ENCODE measurements at places on chromosomes 1 and 21.
A peak's percentile ranks its signal among the peaks of the same experiment; 100 is the strongest.

DNA sequence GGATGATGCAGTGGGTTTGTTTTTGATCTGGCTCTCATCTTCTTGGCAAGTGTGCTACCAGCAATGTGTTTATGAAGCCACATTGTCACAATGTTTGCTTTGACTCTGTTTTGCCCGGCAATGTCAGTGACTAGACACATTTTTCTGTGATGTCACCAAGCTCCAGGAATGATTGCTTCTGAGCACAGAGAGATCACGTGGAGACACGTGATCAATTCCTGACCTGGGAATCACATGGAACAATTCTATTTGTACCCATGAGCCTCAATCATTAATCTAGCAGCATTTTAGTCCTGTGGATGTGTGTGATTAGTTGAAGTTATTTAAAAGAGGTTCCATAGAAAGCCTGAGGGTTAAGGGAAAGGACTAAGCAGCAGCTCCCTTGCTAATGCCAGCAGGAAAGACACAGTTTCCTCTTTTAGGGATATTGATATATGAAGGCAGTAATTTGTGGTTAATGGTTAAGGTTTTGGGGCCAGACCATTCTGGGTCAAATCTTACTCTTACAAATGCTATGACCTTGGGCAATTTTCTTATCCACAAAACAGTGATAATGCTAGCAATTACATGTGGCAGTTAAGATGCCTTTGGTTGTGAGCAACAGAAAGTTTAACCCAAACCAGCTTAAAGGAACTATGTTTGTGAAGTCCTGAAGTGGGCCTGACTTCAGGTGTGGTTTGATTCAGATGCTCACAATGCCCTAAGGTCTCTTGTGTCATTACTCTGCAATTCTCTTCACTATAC, 59.0 kb downstream of the FASLG start:
- no peak for DNase-seq

DNA sequence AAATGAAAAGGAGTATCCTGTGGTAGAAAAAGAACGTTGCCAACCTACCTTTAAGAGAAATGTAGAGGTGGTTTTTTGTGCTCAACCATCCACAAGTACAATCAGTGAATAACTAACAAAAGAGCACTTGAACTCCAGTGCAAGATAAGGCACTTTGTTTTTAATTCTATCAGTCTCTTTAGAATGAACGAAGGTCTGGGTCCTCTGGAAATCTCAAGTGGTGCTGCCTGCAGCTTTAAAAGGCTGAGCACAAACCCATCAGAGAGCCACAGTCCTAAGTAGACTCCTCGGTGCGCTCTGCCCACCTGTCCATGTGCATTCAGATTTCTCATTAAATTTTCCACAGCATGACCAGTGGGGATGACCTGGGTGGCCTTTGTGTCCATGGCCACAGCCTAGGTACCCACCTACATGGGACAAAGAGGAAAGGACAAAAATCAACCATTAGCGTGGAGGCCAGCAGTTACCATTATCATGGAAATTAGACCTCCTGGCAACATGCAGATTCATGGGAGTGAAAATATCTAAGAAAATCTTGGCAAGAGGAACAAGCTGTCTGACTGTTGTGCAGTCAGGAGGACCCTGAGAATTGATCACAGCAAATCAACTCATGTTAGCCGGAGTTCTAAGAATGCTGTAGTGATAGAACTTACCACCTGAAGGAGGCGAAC, 9.4 kb downstream of the TRIM45 start:
- no peak for DNase-seq

- DNase-seq, result no peak
Observed at GRCh38 chr21:25467896-25468295, 139.4 kb downstream of the MRPL39 start.

DNA sequence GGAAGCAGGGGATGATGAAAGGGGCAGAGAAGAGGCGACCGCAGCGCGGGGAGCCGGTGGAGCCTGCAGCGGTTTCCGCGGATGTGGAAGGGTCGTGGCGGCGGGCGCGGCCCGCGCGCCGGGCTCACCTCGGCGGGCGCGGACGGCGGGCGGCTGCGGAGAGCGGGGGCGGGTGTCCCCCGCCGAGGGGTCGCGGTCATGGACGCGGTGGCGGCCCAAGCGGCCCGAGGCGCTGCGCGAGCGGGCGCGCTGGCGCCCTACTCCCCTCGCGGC, 572 bp downstream of the LPGAT1 start:
- DNase-seq, result no peak

- no peak for DNase-seq
Observed at GRCh38 chr1:173779936-173780335, 44.5 kb upstream of the DARS2 start.

DNA sequence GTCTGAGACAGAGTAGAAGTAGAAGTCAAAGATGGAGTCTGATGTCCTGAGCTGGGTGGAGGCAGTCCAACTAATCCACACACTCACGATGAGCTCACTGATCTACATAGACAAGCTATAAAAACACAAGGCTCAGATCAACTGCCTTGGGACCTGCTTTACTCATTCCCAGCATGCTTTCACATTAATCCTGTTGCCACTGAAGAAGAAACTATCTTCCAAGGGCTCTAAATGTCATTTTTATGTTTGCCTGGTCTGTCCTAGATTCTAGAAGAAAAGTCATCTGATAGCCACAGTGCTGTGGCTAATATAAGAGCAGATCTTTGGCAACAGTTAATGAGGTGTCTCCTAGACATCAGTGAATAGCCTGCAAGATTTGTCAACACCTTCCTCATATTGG, 522.7 kb downstream of the NUF2 start:
- DNase-seq, result peak; percentile 80

- no peak for DNase-seq
Observed at GRCh38 chr1:23627069-23627735, 64.4 kb upstream of the RPL11 start.

GRCh38 chr1:51919684-51920083, 41.2 kb upstream of the NRDC start:
- no peak for DNase-seq

GRCh38 chr21:15759469-15759868, 29.7 kb downstream of the USP25 start:
- DNase-seq, result no peak

DNA sequence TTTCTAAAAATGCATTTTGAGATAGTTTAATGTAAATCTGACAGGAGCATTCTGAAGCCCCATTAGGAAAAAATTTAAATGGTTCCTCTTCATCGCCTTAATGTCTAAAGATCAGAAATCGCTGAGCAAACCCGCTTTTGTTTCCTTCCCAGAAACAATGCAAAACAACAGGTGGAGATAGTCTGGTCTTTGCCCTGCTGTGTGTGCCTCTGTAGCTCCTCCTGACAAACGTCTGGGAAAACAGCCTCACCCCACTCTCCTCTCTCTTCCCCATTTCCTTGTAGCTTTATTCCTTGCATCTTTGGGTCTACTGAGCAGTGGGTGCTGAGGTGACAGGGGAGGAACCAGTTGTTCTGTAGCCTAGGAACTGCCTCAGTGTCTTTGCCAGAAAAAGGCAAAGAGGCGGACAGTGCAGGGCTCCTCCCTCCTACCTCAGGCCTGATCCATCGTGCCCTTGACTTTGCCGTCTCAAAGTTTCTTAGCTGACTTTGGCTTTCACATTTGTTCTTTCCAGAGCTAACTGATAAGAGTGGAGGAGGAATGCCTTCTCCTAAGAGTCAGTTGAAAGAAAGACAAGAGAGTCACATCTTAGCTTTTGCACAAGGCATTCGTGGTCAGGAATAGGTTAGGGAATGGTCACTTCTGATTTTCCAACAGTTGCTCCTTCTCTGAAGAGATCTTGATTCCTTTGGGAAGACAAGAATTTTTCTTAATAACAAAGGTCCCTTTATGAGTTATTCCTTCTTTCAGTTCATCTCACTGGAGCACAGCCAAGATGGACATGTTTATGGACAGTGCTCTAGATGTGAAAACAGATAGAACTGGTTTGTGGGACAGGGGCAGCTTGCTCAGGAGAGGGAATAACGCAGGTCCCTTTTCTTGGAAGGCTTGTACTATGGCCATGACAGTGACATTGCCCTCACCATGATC, 24.9 kb downstream of the SYT11 start:
- no peak for DNase-seq

- peak; percentile 8 for DNase-seq
Observed at GRCh38 chr1:71521655-71522264, 440.9 kb upstream of the ZRANB2 start.

GRCh38 chr1:230189341-230189740, 122.3 kb downstream of the GALNT2 start:
- DNase-seq, result no peak

DNA sequence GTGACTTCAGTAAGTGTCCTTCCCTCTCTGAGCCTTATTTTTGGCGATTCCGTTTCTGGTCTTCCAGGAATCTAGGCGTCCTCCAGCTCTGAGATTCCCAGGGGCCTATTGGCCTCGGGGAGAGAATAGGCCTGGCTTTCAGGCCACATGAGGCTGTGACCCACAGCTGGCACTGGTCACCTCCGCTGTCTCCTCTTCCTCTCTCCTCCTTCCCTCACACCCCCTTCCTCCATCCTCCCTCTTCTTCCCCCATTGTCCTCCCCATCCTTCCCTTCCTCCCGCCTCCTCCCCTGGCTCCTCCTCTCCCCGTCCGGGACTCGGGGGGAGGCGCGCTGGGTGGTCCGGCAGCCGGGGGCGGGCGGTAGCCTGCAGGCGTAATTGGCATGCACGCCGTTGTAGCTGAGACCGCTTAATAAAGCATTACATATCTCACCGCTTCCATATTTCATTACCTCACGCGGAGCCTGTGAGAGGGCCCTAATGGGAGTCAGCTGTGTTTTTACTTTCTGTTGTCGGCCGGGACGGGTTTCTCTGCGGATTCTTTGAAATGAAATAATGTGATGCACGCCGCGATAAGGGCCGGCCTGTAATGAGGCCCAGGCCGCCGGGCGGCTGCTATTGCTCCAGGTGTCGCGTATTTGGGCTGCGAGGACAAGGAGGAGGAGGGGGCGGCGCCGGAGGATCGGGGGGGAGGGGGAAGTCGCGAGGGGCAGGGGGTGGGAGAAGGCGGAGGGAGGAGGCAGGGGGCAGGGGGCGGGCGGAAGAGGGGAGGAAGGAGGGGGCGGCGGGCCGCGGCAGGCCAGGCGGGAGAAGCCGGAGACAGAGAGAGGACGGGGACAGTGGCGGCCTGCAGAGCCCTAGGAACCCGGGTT, 95.3 kb downstream of the FOXD2 start:
- peak; percentile 14 for DNase-seq

GRCh38 chr1:207243442-207244408, 77.8 kb upstream of the CD55 start:
- DNase-seq, result no peak

GRCh38 chr1:226211181-226211821, 12.2 kb upstream of the MIXL1 start:
- no peak for DNase-seq

DNA sequence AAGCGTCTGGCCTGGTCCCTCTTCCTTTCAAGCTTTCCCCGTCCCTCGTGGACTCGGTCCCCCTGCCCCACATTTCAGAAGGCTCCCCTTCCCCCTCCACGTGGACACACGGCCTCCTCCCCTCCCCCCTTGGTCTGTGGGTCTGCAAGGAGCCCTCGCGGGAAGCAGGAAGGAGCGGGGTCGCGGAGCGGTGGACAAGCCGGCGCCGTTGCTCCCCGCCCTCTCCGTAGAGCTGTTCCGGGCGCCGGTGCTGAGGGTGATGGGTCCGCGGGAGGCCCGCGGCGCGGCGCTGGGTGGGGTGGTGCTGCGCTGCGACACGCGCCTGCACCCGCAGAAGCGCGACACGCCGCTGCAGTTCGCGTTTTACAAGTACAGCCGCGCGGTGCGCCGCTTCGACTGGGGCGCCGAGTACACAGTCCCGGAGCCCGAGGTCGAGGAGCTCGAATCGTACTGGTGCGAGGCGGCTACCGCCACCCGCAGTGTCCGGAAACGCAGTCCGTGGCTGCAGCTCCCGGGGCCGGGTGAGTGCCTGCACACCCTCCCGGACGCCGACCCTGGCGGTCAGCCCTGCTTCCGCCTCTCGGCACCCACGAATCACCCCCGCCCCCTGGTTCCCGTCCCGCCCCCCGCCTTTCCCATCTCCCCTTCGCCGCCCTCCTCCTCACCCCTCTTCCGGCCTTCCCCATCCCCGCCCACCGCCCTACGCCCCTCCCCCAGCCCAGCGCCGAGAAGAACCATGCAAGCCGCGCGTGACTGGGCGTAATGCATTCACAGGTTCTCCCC, 5.3 kb downstream of the FCRLB start:
- no peak for DNase-seq

DNA sequence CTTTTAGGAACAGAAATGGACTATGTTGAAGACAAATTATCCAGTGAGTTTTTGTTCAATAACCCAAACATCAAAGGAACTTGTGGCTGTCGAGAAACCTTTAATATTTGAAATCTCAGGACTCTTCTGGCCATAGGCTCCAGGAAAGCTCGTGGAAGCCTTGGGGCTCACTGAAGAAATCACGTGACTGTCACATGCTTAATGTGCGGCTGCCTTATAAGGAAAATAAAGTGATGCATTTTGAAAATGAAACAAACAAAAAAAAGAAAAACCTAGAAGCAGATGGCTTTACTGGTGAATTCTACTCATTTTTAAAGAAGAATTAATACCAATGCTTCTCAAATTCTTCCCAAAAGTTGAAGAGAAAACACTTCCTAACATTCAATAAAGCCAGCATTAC, 228.4 kb upstream of the RAB4A start:
- DNase-seq, result no peak

DNA sequence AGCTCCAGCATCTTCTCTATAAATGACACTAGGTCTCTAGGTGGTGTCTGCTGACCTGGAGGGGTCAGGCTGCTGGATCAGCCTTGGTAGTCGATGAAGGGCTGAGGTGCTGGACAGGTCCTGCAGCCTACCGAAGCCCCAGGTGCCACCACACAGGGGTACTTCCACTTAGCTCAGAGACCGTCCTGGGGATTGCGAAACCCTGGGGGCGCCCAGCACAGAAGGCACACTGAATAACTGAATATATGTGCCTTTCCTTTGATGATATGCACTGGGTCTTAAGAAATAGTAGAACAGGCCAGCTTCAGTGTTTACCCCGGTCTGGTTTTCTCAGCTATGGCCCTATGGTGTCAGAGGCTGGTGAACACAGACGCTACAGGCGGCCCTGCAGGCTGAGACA, 10.9 kb downstream of the UBE2J2 start:
- DNase-seq, result no peak

DNA sequence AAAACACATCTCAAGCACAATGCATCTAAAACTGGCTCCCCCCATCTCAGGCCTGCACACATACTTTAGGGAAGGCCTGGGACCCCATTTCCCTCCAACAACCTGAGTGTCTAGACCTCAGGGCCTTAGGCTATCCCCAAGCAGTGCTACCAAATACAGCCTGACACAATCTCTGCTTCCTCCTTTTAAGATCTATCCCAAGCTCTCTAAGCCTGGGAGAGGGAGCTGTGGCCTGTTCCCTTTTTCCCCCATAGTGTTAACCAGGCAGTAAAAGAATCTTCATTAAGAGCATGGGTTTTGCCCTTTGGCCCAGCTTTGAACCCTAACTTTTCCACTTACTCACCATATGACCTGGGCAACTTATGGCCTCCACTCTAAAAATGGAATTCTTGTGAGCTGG, 10.8 kb upstream of the COL8A2 start:
- DNase-seq, result no peak

- no peak for DNase-seq
Observed at GRCh38 chr1:230693221-230693620, 20.7 kb downstream of the AGT start.

GRCh38 chr1:8910914-8911313, 32.4 kb upstream of the ENO1 start:
- DNase-seq, result no peak

- no peak for DNase-seq
Observed at GRCh38 chr21:44377201-44377921, 23.9 kb downstream of the TRPM2 start.
